ENCODE measurements at places on chromosomes 3 and 15.

DNA sequence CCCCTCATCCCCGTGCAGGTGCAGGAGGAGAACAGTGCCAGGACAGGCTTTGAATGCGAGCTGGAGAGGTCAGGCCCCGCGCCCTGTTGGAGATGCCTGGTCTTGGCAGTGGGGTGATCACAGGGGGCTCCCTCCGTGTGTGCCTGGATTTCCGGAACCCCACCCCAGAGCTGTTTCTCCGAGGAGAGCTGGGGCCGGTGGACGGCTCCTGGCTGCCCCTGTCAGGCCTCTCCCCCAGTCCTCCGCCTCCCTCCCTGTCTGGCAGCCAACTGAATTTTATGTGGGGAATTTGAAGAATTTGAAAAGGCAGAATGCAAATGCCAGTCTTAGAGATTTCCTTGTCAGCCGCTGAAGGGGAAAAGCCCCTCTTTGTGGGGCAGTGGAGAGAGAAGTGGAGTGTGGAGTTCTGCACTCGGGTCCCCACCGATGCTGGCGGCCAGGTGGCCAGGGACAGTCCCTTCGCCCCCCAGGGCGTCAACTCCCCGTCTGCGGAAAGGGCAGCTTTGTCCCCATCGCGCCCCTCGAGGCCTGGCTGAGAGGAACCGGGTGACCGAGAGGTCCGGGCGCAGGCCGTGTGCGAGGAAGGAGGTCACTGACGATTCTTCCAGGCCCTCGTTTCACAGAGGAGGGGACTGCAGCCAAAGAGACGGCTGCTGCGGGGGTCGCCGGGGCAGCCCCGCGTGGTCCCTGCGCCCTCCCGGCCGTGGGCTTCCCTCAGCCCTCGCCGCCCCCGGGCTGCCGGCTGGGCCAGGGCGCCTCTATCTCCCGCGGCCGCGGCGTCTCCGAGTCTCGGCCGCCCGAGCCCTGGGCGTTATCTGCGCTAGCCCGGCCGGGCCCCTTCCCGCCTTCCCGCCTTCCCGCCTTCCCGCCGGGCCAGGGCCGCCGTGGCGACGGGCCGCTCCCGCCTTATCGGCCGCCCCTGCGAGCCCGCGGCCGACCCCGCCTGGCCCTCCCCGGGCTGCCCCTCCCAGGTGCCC, 56.0 kb upstream of the LCTL start:
- DNase-seq, result no peak

GRCh38 chr15:31149088-31149505, 47.6 kb upstream of the TRPM1 start:
- DNase-seq, result no peak

GRCh38 chr15:36622197-36622795, 42.9 kb downstream of the CDIN1 start:
- no peak for DNase-seq

- DNase-seq, result no peak
Measured at GRCh38 chr3:1513662-1514061, 420.8 kb downstream of the CNTN6 start.

- DNase-seq, result no peak
Measured at GRCh38 chr3:68336042-68336441, 596.3 kb downstream of the TAFA4 start.

DNA sequence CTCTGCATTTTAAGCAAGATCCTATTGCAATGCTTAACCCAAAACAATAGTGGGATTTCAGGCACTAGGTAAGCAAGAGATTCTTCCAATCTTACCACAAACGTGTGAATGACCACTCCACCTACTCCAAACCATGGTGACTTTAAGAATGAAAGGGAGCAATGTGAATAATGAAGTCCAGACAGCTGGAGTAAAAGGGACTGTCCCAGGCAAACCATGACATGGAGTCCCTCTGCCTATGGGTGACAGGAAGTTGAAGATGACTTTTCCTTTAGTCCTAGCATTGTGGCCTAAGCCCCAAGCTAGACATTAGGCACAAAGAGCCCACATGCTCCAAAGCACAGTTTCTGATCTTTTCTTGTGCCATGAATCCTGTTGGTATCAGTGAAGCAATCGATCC, 179.0 kb downstream of the SHQ1 start:
- no peak for DNase-seq

- no peak for DNase-seq
Measured at GRCh38 chr3:53416530-53416929, 69.2 kb upstream of the DCP1A start.

GRCh38 chr3:53137221-53137620, 7.0 kb upstream of the RFT1 start:
- no peak for DNase-seq

- no peak for DNase-seq
Measured at GRCh38 chr3:74562558-74563269, 51.7 kb downstream of the CNTN3 start.

DNA sequence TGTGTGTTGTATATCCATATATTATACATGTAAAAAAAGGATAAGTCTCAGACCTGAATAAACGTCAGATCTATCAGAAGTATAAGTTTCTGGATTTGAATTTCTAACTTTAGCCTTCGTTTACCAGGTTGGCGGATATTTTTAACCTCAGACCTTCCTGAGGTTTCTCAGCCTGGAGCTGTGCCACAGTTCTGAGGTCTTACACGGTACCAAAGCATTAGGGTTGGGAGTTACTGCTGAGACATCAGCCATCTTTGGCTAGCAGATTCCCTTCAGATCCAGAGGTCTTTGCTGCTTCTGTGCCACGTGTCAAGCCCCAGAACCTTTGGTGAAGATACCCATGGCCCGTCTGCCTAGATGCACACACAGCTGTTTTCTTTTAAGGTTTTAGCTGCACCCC, 84.7 kb downstream of the PPP2R3A start:
- no peak for DNase-seq

- DNase-seq, result no peak
Measured at GRCh38 chr15:25134546-25134945, 179.8 kb downstream of the SNRPN start.

GRCh38 chr3:36429986-36430485, 49.7 kb downstream of the STAC start:
- no peak for DNase-seq

- no peak for DNase-seq
Measured at GRCh38 chr15:51077221-51078153, 17.2 kb downstream of the TNFAIP8L3 start.

GRCh38 chr15:45167631-45168205, 20.0 kb downstream of the SHF start:
- no peak for DNase-seq

DNA sequence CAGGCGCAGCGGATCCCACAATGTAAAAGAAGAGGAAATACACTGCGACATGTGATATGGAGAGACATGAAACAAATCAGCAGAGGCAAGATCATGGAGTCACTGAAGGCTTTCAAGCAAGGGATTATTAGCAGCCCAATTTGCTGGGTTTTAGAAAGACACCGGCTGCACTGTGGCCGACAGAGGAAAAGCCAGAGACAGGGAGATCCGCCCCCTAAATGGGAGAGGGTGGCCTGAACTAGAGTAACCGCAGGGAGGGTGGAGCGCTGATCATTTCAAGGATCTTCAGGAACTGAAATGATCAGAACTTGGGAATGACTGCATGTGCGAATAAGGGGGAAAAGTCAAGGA, 612 bp upstream of the C15orf40 start:
- DNase-seq, result no peak

GRCh38 chr3:62529230-62529629, 155.9 kb upstream of the FEZF2 start:
- DNase-seq, result no peak

GRCh38 chr3:73624821-73625665, at the start of gene PDZRN3:
Gene PDZRN3 (minus strand): TSS chr3:73624941.
- DNase-seq, result peak; percentile 50

- DNase-seq, result no peak
Measured at GRCh38 chr3:61734749-61735686, 173.6 kb downstream of the PTPRG start.

- DNase-seq, result no peak
Measured at GRCh38 chr15:51443282-51443914, 101.9 kb downstream of the GLDN start.

DNA sequence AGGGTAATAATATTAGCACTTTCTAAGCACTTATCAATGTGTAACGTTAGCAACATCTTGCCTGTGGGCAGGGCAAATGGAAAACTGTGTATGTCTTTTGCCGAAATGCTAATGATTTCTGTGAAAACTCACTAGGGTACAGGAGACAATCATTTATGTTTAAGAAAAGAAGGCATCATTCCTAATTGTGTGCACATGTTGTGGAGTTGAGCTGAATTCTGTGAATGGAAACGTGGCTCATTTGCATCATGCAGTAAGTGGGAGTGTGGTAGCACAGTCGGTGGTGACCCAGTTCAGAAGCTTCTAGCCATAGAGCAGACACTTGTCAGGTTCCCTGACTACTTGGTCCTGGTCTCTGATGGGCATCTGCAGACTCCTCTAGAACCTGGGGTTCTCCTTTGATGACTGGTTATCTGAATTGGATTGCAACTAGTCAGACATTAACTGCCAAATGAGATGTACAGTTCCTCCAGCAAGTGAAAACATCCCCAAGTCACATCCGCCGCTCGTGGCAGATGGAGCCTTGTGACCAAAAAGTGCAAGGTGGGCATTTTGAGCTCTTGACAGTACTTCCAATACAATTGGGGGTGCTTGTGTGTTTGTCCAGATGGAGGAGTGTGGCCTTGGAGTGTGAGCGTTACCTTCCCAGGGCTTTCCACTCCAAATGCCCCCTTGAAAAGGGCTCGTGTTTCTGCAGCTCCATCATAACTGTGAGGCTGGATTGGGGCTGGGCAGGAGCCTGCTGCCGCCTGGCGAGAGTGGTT, 21.5 kb downstream of the MRPS25 start:
- DNase-seq, result no peak

DNA sequence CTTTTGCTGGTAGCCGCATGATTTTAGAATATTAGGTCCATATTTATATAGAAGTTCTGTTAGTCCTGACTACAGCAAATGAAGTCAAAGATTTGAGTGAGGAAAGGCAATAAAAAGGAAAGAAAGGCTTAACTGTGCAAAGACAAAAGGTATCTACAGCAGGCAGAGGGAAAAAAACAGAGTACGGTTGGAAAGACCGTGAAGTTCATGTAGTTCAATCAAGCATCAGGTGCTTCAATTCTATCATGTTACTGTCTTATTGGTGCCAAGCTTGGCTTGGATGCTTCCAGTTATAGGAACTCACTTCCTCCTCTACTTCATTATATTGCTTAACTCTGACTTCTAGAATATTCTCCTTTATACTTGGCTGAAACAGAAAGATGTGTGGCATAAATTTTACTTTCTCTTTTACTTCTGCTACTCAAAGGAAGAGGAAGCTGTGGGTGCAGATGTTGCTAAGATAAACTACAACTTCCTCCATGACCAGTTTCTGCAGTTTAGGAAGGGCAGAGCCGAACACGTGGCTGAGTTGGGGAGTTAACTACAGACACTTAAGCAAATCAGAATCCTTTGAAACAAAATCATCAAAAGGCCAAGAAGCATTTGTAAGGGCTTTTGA, 72.6 kb upstream of the ZBED2 start:
- DNase-seq, result no peak

GRCh38 chr3:110816008-110816407, 255.6 kb upstream of the NECTIN3 start:
- DNase-seq, result no peak

DNA sequence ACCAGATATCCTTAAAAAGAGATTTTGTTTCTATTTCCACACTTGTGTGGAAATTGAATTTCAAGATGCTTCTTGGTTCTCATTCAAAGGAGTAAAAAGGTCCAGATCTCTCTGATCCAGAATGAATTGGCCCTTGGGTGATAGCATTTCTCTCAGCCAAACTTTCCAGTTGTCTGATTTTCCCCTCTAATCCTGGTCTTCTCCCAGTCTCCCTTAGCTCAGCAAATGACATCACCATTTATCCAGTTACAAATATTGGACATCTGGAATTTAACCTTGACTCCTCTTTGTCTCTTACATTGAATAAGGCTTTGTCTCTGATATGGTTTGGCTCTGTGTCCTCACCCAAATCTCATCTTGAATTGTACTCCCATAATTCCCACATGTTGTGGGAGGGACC, 10.2 kb upstream of the FGF7 start:
- no peak for DNase-seq

GRCh38 chr3:196399485-196399945, 32.7 kb downstream of the UBXN7 start:
- no peak for DNase-seq

DNA sequence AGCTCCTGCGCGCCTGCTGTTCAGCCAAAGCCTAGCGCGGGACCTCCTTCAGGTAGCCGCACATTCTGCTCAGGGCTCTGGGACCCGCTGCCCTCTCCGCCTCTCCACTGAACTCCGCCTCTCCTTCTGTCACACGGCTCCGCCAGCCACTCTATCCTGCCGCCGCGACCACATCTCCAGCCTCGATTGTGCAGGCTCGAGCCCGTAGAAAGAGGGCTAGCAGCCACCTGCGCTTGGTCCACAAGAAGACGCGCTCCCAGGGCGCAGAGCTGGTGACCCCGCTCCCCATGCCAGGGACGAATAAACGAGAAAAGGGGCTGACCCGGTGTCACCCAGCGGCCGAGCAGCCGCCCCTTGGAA, 1.1 kb upstream of the VIPR1 start:
- no peak for DNase-seq

GRCh38 chr3:24373198-24373959, 121.3 kb downstream of the THRB start:
- DNase-seq, result no peak

- no peak for DNase-seq
Measured at GRCh38 chr3:56795829-56796185, 5.9 kb downstream of the ARHGEF3 start.

DNA sequence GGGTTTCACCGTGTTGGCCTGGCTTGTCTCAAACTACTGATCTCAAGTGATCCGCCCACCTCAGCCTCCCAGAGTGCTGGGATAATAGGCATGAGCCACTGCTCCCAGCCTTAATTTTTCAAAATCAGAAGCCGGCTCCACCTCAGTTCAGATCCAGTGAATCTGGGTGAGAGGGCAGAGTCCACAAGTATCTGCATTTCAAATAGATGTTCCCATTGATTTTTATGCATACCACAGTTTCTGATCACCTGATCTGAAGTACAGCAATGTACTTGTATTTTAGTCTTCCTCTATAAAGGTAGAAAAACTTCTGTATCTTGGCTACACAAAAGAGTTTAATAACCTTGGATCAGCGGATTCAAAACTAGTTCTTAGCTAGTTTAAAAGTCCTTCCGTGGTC, 4.2 kb upstream of the EIF4A2 start:
- DNase-seq, result no peak

- no peak for DNase-seq
Measured at GRCh38 chr3:58404396-58404795, 29.2 kb downstream of the PDHB start.

GRCh38 chr3:71652781-71653413, 69.4 kb upstream of the FOXP1 start:
- peak; percentile 43 for DNase-seq

DNA sequence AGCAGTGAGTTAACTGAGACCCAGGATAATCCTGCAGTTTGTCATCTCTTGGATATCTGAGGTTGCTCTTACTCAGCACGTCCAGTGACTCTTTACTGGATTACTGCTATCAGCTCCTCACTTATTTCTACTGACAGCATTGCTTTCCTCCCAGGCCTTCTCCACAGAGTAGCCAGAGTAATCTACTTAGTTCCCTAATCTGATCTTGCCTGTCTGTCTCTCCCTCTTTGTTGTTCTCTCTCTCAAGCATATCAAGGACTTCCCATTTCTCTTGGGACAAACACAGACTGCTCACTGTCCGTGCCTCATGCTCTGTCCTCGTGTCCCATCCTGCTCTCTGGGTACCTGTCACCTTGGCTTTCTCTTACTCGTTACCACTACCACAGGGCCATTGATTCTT, 376.2 kb downstream of the FEZF2 start:
- DNase-seq, result no peak

Data from HuH-7.5 (cell line).